HT1080 (cell line): ENCODE measurements at places on chromosomes 7 and 10.

- DNase-seq: no peak
Observed at GRCh38 chr10:4918236-4918635, 45.0 kb upstream of the AKR1C1 start.

DNA sequence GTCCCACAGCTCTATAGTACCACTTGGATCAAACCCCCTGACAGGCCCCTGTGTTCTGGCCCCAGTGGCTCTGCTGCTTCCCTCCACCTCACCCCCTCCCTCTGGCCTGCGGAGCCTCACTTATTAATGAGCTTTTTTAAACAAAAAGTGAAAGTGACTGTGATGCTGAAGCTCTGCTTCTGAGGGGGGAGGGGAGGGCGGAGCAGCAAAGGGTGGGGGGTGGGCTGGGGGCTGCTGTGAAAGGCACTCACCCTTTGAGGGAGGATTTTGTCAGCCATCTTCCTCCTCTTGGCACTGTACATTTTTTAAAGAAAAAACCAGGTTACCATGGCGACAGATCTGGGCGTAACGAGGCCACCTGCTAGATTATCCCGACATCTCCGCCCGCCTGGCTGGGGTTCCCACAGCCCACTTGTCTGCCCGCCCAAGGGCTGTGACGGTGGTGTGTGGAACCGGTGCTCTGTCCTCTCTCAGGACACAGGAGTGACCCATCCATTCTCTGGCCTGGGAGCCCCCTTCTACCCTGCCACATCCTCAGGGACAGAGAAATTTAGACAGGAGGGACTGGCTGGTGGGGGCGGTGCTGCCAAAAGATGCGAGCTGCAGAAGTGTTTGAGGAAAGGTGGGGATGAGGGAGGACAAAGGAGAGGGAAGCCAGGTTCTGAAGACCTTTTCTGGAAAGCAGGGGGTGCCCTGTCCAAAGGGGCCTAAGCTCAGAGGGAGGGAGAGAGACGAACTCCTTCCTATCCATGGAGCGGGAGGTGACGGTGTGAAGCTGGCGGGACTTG, 4.9 kb downstream of the SMARCD3 start:
- DNase-seq: no peak

DNA sequence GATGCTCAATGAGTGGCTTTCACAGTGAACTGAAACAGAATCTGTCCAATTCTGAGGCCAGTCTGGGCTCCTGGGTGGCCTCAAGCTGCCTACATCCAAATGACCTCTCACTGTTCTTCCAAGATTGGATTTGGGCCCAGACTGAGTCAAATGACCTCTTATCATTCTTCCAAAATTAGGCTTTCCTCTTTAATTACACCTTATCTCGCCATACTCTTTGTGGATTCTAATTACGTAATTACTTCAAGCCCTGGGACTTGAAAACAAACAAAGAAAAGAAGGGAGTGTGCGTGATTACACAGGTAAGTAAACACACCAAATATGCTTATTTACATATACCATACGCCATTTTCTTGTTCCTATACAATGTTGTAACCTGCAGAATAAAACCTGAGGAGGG, 18.8 kb downstream of the SORBS1 start:
- DNase-seq: no peak

GRCh38 chr7:11410656-11411644, 421.0 kb downstream of the THSD7A start:
- DNase-seq: no peak

DNA sequence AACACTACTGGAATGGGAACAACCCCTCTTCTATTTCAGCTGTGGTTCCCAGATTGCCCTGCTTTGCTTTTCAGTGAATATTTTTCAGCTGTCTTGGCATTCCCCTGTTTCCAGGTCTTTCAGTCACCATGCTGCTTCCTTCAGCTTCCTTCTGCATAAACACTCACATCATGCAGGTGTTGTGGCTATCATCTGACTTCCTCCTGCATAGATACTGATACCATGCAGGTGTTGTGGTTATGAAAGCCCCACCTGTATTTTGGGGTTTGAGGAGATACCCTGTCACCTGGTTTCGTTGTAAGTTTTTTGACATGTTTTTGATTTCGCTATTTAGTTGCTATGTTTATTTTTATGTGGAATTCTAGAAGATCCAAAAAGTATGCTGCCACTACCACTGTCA, 71.5 kb downstream of the SLC35B4 start:
- DNase-seq: no peak

GRCh38 chr7:140674899-140675701, 2.4 kb downstream of the ADCK2 start:
- DNase-seq: peak; percentile 47

DNA sequence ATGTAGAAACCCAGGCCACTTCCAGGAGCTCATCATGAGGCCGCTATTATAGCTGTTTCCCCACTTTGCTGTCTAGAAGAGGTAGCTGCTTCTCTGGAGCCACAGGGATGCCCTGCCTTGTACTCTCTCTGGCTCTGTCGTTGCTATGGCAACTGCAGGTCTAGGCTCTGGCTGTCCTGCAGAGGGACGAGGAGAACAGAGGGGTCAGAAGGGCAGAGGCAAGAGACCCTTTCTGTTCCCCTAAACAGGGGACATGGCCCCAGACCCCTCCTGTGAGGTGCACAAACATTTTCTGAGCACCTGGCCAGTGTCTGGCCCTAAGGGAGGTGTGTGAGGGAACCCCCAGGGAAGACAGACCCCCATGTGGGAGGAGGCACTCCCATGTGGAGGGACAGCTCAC, 31.4 kb downstream of the ITPRIP start:
- DNase-seq: no peak

- no peak for DNase-seq
Observed at GRCh38 chr10:102537367-102537766, 33.6 kb downstream of the SUFU start.

DNA sequence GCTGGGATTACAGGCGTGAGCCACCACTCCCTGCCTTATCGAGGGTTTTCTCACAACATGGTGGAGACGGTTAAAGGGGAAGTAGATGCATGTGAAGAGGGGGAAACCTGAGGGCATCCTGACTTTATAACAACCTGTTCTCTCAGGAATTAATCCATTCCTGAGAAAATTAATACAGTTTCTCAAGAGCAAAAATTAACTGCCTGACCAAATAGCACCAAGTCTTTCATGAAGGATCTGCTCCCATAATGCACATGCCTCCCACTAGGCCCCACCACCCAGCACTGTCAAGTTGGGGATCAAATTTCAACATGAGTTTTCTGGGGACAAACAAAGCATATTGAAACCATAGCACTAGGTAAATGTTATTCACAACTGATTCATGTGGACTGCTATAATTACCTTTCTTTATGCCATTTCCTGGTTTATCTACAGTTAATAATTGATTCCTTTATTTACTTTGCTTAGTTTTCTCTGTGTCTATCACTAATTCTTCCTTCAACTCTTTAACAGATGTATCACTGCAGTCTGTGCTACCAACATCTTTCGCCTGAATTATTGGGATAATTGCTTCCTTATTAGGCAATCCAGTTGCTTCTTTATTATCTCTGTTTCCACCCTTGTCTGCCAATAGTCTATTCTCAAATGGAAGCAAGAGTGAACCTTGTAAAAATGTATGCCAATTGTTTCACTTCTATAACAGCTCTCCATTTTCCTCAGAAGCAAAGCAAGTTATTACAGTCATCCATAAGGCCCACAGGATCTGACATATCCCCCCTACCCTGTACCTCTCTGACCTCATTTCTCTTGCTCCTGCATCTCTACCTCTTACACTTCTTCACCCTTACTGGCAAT, 12.9 kb upstream of the MICU1 start:
- peak; percentile 3 for DNase-seq

GRCh38 chr7:30655096-30655970, 26.9 kb downstream of the CRHR2 start:
- DNase-seq: no peak

- no peak for DNase-seq
Observed at GRCh38 chr7:5621776-5622175, 159.7 kb downstream of the RNF216 start.

- DNase-seq: no peak
Observed at GRCh38 chr10:75400163-75400770, 1.3 kb downstream of the ZNF503 start.

DNA sequence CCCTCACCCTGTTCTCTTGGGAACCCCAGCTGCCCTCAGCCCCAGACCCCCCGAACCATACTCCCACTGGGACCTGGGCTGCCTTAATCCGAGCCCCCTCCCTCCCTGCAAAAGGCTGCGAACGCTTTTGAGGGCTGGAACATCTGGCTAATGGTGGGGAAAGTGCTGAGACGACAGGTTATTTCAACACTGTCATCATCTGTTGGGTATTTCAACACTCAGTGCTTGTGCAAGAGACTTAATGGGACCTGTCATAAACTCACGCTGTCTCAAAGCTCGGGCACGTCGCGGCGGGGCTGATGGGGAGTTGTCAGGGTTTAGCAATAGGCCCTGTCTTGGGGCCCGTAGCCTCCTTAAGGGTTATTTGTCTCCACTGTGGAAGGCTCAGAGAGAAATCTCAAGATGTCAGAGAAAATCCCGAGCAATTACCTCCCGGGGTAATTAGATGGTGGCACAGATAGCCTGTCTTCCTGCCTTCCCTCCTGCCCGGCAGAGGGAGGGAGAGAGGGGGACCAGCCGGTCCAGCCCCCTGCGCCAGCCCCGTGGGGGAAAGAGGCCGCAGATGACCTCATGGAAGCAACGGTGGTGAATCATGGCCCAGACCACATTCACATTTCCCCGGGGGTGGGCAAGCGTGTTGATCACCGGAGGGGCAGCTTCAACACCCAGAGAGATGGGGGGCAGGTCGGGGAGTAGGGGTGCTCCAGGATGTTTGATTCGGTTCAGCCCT, 88.7 kb upstream of the MYL10 start:
- DNase-seq: peak; percentile 88

- no peak for DNase-seq
Observed at GRCh38 chr7:78620920-78621319, 822.3 kb downstream of the PHTF2 start.

GRCh38 chr10:122225330-122225729, 45.8 kb upstream of the BTBD16 start:
- no peak for DNase-seq

- no peak for DNase-seq
Observed at GRCh38 chr7:50594136-50594535, 28.9 kb upstream of the DDC start.

- peak; percentile 85 for DNase-seq
Observed at GRCh38 chr7:23347682-23348180, 48.6 kb downstream of the MALSU1 start.

DNA sequence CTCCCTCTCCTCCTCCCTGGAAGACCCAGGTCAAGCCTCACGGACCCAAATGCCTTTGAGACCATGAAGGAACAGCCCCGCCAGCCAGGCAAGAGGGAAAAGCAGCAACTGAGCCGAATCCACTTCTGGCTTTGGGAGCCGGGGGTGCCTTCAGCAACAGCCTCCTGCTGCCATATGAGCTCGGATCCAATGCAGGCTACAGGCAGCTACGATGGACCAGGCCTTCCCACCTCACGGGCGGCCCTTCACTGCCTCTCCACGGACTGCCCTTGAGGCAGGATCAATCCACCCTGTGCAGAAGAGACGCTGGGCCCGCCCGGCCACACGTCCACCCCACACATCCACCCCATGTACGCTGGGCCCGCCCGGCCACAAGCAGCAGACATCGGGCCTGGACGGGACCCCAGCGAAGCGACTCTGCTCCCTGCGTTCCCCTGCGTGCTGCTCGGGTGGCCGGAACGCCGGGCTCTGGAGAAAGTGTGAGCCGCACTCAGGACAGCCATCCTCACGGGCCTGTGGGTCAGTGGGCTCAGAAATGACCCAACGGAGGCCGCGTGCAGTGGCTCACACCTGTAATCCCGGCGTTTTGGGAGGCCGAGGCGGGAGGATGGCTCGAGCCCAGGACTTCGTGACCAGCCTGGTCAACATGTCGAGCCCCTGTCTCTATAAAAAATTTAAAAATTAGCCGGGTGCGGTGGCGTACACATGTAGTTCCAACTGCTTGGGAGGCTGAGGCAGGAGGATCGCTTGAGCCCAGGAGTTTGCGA, 82.0 kb downstream of the FOXL3 start:
- DNase-seq: no peak

DNA sequence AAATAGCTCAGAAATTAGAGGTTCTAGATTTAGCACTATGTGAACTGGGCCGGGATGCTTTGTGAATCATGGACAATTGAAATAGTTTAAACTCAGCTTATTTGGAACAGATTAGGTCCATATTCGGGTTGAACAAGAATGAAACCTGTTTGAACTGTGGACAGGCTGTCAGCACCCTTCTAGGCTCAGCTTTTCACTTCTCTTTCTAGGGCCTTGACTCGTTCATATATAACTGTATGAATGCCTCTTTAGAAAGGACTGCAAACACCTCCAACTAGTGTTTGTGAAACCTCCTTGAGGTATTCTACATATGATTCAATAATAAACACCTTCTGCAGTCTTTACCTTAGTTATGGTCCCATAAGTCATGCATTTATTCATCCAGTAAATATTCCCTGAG, 115.6 kb downstream of the REEP3 start:
- DNase-seq: no peak

DNA sequence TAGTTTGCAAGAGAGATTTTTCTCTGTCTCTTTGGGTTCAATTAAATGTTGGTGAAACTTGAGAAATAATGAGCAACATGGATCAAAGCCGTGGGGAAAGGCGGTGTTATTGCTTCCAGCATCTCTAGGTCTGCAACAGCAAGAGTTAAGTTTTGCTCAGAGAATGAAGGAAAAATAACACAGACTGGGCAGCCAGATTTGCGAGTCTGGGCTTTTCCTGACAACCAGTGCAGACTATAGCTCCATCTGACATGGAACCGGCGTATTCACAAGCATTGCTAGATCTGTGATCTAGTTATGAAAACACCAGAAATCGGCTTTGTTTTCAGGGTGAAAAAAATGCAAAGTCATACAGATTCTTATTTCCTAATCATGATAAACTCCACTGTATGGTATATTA, 110.4 kb downstream of the CAMK1D start:
- DNase-seq: no peak

DNA sequence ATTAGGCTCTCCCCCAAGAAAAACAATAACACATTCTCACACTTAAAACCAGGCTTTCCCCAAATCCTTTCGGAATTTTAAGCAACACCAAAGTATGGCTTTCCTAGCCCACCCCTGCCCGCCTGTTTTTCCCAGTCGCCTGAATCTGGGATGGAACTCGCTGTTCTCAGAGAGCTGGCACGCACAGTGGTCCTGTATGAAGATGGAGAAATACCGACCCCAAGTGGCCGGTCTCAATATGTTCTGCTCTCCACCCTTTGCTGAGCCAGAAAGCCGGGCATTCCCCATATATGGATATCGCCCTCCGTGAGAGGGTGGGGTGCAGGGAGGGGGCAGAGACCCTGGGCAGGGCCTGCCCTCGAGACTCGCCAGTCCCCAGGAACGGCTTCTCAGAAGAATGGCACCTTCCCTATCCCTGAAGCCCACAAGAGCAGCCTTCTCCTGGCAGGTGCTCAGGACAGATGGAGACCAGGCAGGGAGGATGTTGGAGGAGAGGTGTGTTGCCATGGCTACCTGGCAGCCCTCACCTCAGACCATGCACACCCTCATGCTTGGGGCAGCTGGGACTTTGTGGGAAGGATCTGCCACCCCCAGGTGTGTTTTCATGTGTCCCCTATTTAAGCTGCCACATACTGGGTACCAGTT, 3.4 kb downstream of the TACR2 start:
- DNase-seq: peak; percentile 64

- DNase-seq: no peak
Observed at GRCh38 chr10:123463698-123464097, 202.5 kb upstream of the GPR26 start.

- DNase-seq: no peak
Observed at GRCh38 chr7:150569245-150569955, 2.2 kb downstream of the GIMAP4 start.

GRCh38 chr10:6349846-6350535, 147.3 kb downstream of the PFKFB3 start:
- no peak for DNase-seq

- no peak for DNase-seq
Observed at GRCh38 chr10:67049988-67050387, 124.2 kb downstream of the LRRTM3 start.

GRCh38 chr7:114986190-114987180, 64.6 kb downstream of the MDFIC start:
- DNase-seq: no peak
